ENCODE measurements at places on chromosomes 13 and 19. TPM values are rescaled to one million over a fixed set of nuclear protein-coding genes. Genes with fewer than 3 reads are reported as not detected.
A peak's percentile ranks its signal among the peaks of the same experiment; 100 is the strongest.

The ATXN8OS gene
- not detected for total RNA-seq

The ZNF442 gene
- 2.5 TPM for total RNA-seq

- DNase-seq: no peak
Measured at GRCh38 chr13:41182231-41182630, 12.1 kb downstream of the KBTBD7 start.

DNA sequence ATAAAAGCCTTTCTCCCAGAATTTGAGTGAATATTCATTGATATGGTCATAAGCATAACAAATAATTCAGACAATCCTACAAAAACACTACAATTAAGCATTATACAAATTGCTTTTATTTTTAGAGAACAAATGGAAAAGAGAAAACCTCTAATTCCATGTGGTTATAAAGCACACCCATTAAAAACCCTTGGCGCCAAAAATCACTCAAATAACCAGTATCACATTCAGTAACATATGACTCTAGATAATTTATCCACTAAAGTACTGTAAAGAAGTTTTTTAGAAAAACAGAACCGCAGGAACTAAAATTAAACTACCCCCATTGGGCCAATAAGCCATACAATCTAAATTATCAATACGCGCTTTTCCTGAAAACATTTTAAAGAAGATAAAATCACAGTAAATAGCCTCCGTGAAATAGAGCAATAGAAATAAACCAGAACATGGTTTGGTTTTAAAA lies 569 bp downstream of the LCP1 start:
- no peak for DNase-seq

- no peak for DNase-seq
Measured at GRCh38 chr13:26376430-26376829, 122.5 kb downstream of the CDK8 start.

DNA sequence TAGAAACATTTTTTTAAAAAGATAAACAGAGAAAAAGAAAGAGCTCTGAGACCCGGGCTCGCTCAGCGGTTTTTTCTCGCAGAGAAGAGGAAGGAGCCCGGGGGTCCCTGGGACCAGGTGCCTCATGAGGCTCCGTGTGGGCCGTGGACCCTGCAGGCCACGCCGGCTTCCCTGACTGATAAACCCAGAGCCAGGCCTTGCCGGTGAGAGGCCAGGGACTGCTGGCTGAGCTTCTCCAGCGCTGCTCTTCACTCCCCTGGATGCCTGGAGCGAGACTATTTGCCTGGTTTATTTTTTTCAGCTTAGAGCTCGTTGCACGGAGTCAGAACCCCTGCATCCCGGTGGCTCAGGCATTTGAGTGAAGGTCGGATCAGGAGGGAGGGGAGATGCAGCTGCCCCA lies 53.4 kb upstream of the F7 start:
- no peak for DNase-seq

GRCh38 chr19:38263689-38264485 lies 486 bp upstream of the SPINT2 start:
- no peak for DNase-seq

The ADGRE1 gene
- total RNA-seq: 0.08 TPM

GRCh38 chr19:55133639-55134444 lies 15.2 kb downstream of the TNNT1 start:
- no peak for DNase-seq

- DNase-seq: no peak
Measured at GRCh38 chr13:28613562-28613961, 45.4 kb upstream of the POMP start.

- no peak for DNase-seq
Measured at GRCh38 chr19:401866-402511, 7.0 kb downstream of the C2CD4C start.

DNA sequence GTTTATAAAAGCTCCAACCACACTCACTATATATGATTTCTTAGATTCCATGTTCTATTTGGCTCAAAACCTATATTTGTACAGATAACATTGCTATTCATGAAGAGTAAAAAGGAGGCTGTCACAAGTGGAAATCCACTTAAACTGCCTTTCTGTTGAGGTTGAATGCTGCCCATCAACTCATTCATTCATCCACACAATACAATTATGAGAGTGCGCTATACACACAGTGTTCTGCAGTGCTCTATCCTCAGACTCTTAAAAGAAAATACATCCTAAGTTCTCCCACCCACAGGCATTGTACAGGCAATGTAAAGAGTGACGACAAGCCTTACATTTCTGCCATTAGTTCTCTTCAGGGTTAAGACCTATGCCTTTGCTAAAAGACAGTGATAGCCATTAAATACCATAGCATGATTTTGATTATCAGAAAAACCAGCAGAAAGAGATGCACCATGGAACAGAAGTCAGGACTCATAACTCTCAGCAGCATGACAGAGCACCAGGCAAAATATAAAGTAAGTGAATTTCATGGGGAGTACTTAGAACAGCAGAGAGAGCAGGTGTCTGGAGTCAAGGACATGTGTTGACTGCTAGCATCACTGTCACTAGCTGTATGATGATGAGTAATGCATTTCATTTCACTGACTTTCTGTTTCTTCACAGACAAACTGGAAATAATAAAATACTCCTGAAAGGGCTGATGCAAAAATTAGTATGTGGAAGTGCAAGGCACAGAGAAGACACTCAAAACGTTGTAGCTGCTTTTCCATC lies 218.0 kb downstream of the RBM26 start:
- DNase-seq: no peak

GRCh38 chr13:99266827-99267226 lies 8.6 kb upstream of the GPR18 start:
- DNase-seq: no peak

DNA sequence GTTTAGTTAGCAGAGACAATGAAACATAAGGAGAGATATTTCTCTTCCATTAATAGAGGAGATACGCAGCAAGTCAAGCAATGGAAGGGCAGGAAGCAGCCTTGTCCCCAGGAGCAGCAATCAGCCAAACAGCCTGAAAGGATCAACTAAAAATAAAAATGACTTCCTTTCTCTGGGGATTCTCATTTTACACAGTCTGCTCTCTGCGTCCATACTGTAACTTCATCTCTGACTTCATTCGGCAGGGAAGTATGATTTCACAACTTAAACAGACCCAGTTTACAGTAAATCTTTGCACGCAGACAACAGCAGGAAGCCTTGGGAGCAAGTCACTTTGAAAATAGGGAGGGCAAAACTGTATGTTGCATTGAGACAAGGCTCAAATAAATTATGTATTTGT lies 826.7 kb downstream of the DIAPH3 start:
- DNase-seq: no peak

GRCh38 chr13:53800011-53800410 lies 771.4 kb downstream of the OLFM4 start:
- no peak for DNase-seq

GRCh38 chr19:34972163-34972705 lies 8.2 kb upstream of the ZNF792 start:
- DNase-seq: no peak

- no peak for DNase-seq
Measured at GRCh38 chr19:13917888-13918406, 11.9 kb downstream of the CC2D1A start.

DNA sequence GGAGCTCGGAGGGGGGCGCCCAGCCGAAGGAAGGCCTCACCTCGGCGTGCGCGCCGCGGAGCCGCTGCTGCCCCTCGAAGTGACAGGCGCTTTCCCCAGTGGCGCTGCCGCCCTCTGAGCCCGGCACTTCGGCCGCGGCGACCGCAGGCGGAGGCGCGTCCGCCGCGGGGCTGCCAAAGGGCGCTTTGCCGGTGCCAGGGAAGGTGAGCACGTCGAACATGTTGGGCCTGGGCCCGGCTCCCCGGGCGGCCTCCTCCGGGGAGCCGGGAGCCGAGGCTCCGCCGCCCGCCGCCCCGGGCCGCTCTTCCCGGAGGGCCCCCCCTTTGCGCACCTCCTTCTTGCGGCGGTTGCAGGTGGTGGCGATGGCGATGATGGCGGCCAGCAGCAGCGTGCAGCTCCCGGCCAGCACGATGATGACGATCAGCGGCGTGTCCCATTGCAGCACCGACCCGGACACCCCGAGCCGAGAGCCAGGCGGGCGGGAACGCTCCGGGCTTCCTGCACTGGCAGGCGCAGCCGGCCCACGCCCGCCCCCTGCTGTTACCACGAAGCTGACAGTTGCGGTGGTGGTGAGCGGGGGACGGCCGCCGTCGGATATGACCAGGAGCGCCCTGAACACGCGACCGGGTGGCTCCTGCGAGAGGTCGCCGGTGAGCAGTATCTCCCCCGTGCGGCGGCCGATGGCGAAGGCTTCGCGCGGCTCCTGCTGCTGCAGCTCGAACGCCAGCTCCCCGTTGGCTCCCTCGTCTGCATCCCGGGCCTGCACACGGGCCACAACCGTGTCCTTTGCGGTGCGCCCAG lies 2.5 kb downstream of the PCDH8 start:
- no peak for DNase-seq

DNA sequence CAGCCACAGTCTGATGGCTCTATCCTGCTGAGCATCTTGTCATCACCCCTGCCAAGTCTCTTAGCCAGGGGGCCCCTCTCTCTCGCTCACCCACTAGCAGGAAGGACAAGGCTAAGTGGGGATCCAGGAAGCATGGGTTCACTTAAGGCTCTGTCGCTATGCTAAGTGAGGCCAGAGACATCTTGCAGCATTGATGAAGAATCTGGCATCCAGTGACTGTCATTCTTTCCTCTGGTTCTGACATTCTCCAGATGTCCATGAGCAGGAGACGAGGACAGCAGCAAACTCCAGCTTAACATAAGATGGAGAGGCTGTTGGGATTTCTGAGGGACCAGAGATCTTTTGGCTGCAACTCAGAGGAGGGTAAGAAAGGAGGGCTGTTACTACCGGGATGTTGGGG lies 230.2 kb downstream of the TSHZ3 start:
- no peak for DNase-seq

GRCh38 chr19:6772028-6772865 lies at the start of gene VAV1:
VAV1 (plus strand) TSS chr19:6772708; CDS start chr19:6772808, 100 bp downstream.
- DNase-seq: no peak

DNA sequence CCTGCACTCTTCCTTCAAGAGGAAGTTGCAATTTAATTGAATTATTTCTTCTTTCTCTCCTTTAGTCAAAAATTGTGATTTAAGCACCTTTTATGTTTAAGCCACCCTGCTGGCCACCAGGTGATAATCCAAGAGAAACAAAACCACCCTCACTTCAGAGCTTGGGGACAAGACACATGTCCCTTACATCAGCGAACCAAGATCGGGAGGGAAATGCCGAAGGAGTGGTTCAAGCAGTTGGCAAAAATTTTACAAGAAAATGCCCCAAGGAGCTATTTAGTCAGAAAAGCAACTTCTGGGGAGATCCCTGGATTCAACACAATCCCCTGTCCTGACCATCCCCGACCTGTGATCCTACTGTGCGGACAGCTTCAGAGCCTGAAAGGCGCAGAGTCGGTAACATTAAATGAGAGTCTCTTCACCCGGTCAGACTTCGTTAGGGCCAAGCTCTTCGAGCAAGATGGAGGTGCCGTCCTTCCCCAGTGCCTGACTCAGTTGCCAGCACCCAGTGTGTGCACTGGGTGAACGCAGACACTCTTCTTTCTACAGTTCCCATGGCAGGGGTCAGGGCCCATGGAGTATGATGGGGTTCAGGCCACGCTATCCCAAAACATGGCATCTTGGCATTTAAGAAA lies 78.6 kb upstream of the TM9SF2 start:
- no peak for DNase-seq

The CGB2 gene
- total RNA-seq: not detected

- no peak for DNase-seq
Measured at GRCh38 chr13:73429701-73430100, 370.9 kb downstream of the KLF5 start.

The DAZAP1 gene
- 195 TPM for total RNA-seq

DNA sequence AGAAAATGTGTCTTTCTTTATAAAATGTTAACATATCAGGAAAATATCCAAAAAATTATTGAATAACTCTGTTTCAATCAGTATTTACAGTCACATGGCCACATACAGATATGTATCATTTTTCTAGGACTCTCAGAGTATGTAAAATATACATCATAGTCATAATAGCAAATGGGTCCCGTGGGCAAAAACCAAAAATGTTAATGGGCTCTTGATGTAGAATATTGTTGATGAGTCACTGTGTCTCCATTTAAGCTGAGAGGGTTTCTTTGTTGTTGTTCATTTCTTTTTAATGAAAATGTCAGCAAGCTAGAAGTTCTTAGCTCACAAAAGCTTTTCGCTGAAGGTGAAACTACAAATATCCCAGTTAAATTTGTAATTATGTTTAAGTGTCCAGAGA lies 1713.1 kb upstream of the PCDH20 start:
- no peak for DNase-seq

DNA sequence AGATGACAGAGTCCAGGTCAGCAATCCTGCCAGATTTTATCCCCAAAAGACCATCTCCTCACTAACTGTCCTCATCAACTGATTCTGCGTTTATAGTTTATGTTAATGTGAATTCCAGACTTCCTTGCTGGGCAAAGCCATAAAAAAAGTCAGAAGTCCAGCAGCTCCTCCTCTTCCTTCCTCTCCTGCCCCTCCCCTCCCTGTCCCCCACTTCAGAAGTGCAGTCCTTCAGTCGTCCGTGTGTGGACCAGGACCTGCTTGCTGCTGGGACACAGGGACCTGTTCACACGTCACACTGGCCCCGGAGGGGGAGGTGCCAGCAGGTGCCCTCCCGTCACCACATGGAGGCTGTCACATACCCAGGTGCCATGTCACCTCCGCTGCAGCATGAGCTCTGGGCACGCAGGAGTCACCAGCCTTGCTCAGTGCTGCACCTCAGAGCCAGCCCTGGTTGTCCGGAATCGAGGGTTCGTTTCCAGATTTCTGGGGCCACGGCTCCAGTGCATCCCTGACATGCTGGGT lies 4.0 kb upstream of the MCF2L start:
- DNase-seq: no peak

DNA sequence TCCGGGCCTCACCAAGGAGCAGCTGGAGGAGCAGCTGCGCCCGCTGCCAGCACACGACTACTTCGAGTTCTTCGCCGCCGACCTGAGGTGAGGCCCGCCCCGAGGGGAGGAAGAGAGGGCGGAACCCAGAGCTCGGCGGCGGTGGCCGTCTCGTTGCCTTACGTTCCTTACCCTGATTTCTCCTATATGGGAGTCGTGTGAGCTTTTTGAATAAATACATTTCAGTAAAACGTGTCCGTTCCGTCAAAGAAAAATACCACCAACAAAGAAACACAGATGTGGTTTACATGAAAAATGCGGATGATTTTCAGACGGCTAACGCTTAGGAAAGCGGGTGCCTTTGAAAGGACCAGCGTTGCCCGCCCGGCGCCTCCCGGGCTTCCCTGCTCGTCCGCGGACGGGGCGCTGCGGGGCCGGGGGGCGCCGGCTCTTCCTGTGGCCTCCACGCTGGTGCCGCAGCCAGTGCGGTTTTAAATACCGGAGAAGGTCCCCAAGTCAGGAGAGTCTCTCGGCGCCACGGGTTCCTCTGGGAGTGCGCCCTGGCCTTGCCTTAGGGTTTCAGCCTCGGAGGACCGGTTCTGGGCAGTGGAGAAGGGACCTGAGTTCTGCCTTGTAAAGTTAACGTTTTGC lies 755 bp downstream of the UPF3A start:
- no peak for DNase-seq

GRCh38 chr19:40921005-40921897 lies 39.2 kb upstream of the CYP2A7 start:
- peak; percentile 87 for DNase-seq

DNA sequence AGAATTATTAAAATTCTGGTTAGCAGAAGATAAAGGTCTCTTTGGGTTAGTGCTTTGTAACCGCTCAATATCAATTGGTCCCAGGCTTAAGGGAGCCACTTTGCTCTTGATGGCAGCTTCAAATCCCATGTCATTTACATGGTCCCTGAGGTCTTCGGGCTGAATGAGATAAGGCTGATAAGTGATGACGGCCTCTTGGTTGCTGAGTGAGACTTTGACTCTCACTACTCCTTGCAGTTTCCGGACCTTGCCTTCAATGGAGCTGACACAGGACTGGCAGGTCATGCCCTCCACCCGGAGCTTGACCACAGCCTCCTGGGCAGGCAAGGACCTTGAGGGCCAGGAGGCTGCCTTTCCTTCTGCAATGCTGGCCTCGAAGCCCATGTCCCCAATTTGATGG lies 36.8 kb downstream of the ATP7B start:
- DNase-seq: no peak

Data from Panc1 (cell line).